Esophagus muscularis mucosa (tissue), 4 donors: ENCODE measurements at places on chromosomes 3 and 15.

DNA sequence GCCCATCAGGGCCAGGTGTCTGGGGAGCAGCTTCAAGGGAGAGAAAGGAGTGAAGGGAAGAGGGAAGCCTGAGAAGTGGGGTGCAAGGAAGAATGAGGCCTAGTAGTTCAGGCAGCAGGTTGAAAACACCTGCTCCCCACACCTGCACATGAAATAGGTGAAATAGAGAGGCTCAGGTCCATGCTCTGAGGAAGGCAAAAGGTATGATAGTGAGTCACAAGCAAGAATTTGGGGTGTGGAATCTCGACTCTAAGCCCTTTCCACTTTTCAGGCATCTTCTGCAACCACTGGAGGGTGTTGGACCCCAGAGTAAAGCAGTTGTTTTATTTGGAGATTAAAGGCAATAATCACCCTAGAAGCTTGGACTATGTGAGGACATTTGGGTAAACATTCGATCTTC, 157.5 kb downstream of the CTNNB1 start:
- DNase-seq: no peak

- no peak for DNase-seq
Measured at GRCh38 chr3:30078736-30079135, 527.7 kb upstream of the TGFBR2 start.

DNA sequence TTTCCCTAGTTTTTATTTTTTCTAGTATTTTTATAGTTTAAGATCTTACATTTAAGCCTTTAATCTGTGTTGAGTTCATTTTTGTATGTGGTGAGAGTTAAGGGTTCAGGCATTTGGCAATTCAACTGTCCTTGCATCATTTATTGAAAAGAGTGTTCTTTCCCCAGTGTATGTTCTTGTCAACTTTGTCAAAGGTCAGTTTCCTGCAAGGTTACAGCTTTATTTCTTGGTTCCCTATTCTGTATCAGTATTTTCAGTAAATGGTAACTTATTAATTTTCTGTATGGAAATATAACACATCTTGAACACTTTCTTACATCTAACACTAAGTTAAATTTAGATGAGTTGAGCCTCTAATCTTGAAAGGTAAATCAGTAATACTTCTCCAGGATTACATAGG, 1770.1 kb downstream of the OTOL1 start:
- DNase-seq: no peak

- no peak for DNase-seq
Measured at GRCh38 chr15:57031605-57032004, 113.2 kb downstream of the TCF12 start.

DNA sequence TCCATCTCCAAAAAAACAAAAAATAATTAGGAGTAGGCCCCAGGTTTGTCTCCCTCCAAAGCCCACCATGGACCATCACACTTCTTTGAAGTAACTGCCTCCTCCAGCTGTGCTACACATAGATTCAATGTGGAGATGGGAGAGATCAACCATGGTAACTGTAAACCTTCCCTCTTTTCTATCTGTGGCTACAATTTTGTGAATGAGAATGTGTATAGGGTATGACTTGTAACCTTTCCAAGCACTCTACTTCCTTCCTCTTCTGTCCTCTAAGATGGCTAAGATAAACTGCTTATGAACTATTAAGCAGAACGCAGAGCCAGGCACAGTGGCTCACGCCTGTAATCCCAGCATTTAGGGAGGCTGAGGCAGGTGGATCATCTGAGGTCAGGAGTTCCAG, 55.5 kb upstream of the ATP11B start:
- DNase-seq: no peak

DNA sequence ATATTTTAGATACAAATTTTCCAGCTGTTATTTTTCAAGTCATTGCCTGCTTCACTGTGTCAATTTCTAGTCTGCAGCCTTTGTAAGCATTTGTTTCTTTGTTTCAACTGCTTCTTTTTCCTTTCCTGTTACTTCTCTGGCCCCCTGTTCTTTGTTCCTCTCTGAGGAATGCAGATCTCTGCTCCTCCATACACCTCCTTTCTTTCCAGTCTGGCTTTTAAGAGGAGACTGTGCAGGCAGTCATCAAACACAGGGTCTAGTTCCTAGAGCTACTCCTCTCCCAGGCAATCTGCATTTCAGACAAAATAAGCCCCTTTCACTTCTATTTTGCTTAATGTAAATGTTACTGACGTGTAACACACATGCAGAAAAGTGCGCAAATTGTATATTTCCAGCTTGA, 502.9 kb downstream of the PDCD6IP start:
- DNase-seq: no peak
